ENCODE measurements at places on chromosomes 5 and 9.

DNA sequence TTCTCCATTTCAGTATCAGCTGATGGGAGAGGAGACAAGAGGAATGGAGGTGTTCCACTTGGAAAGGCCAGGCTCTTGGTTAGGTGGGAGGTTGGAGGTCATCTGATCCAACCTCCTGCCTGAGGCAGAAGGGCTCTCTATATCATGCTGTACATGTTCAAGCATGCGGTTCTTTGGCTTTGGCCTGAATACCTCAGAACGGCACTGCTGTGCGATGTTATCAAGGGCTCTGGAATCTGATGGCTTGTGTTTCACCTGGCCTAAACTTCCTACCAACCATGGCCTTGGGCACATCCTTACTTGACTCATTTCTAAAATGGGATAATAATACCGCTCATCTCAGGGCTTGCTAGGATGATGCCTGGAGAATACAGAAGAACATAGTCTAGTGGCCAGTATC is 90.1 kb upstream of the FAM169A start:
- DNase-seq = no peak

DNA sequence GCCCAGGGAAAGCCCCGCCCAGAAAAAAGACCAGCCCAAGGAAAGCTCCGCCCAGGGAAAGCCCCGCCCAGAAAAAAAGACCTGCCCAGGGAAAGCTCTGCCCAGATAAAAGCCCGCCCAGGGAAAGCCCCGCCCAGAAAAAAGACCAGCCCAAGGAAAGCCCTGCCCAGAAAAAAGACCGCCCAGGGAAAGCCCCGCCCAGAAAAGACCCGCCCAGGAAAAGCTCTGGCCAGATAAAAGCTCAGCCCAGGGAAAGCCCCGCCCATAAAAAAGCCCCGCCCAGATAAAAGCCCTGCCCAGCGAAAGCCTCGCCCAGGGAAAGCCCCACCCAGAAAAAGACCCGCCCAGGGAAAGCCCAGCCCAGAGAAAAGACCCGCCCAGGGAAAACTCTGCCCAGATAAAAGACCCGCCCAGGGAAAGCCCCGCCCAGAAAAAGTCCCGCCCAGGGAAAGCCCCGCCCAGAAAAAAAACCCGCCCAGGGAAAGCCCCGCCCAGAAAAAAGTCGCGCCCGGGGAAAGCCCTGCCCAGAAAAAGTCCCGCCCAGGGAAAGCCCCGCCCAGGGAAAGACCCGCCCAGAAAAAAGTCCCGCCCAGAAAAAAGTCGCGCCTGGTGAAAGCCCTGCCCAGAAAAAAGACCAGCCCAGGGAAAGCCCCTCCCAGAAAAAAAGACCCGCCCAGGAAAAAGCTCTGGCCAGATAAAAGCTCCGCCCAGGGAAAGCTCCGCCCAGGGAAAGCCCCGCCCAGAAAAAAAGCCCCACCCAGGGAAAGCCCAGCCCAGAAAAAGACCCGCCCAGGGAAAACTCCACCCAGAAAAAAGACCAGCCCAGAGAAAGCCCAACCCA is 11.9 kb downstream of the GRIN1 start:
- peak; percentile 49 for DNase-seq

GRCh38 chr5:7917130-7918123 is 48.5 kb downstream of the MTRR start:
- DNase-seq = no peak

DNA sequence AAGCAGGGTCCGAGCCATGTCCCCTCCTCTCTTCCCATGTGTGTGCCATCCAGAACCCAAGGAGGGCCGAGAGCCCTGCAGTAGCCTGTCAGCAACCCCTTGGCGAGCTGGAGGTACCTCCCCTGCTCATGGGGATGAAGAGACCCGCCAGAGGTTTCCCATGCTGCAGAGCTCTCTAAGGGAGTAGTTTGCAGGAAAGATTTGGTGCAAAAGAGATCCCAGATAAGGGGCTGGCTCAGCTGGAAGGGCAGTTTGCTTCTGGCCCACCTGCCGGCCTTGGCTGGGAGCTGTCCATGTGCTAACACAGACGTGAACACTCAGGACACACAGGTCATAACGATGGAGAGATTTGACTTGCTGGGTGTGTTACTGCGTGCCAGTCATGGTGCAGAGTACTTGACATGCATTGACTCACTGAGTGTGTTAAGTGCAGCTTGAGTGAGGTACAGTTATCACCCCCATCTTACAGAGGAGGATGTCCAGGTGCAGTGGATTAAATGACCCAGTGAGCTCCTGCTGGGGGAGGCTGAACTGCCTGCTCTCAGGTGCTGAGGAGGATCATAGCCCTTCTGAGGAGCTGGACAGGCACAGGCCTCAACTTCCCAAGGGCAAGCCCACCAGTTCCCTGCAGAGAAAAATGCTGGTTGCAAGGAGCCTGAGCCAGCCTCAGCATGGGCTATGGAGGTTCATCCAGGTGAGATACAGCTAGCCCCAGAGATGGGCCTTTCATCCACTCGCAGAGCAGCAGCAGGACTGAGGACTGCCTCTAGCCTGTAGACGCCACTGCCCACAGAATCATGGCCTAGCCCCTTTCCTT is 6.3 kb upstream of the SLC25A48 start:
- no peak for DNase-seq

DNA sequence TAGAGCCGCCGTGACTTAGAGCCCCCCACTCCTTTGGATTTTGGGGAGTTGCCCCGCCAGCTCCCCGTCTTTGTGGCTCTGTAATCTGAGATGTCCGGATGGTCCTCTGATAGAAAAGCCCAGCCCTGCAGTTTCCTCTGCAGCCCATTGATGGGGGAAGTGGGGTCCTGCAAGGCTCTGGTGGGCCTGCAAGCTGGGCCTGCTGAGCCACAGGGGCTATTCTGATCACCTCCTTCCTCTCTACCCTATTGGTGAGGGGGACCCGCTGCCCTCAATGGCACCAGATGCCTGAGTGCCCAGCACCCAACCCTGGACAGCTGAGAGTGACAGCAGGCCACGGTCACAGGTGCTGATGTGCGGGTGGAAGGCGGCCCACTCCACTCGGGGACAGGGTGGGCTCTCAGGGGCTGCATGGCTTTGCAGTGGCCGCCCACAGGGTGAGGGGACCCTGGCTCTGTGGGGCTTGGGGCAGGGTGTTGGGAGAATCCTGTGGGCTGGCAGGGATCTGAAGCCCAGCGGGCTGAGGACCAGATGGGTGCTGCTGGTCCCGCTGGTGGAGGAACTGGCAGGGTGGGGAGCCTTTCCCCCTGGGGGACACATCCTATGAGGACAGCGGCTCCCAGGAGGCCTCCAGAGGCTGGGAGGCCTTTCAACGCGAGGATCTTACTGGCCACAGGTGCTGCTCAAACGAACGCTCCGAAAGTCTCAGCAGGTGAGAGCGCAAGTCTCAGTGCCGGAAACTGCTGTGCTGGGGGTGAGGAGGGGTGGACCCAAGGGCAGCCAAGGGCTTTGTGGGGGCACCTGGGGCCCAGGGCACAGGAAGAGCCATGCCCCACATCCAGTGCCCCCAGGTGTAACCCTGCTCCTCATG is 30.0 kb upstream of the LPCAT1 start:
- no peak for DNase-seq

DNA sequence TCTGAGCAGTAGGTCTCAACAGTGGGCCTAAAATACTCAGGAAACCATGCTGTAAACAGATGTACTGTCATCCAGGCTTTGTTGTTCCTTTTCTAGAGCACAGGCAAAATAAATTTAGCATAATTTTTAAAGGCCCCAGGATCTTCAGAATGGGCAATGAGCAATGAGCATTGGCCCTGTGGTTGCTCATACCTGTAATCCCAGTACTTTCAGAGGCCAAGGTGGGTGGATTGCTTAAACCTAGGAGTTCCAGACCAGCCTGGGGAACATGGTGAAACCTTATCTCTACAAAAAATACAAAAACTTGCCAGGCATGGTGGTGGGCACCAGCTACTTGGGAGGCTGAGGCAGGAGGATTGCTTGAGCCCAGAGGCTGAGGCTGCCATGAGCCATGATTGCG is 13.5 kb upstream of the PCBD2 start:
- DNase-seq = no peak

DNA sequence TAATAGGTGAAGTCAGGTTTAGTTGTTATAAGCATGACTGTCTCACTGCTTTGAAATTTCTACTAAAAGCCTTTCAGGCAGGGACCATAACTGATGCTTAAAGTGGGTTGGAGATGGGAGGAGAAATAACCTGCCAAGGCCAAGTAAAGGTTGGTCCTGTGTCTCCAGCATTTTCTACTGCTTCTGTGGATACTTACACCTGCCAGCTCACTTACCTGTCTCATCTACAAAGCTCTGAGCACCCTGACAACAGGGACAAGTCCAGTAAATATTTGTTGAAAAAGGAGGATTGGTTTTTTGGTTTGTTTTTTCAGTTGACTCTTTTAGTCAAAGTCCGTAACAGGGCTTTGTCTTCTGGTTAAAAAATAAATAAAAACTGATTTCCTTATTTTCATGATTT is 38.6 kb downstream of the GRAMD2B start:
- DNase-seq = no peak

DNA sequence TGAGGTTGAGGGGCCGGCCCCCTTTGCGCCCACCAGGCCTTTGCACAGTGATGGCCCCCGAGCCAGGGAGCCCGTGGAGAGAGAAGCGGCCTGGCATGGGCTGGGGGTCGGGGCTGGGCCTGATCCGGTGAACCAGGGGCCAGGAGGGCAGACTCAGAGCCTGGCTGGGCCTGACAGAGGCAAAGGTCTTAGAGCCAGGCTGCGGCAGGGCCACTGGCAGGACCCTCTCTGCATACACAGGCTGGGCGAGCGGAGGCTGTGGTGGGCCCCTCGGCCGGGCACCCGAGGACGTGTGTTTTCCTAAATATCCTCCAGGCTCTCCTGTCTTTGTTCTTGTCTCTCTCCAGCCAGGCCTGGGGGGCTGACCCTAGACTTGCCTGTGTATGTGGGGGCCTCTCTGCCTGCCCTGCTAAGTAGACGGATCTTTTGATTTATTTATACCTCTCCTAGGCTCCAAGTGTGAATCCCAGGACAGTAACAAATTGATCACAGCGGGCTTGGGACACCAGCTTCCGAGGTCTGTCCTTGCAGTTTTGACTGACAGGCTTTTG is 933 bp downstream of the NEK6 start:
- DNase-seq = peak; percentile 13

DNA sequence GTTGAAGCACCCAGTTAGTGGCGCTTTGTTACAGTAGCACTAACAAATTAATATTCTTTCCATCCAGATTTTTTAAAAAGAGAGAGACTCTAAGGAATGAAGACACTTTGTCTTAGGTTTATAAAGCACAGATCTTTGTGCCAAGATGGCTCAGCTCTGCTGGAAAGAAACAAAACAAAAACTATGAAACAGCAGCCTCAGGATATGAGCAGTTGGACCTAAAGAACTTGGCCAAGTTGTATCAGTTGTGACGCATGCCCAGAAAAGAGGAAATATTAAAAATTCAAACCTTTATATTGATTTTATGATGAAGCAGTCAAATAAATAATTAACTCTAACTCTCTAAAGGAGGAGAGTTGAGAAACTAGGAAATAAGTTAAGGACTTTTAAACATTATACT is 427.2 kb downstream of the SPOCK1 start:
- DNase-seq = no peak

GRCh38 chr5:143685246-143685815 is 126.6 kb upstream of the HMHB1 start:
- DNase-seq = no peak

- DNase-seq = no peak
Measured at GRCh38 chr5:156497804-156498208, 170.8 kb downstream of the SGCD start.

DNA sequence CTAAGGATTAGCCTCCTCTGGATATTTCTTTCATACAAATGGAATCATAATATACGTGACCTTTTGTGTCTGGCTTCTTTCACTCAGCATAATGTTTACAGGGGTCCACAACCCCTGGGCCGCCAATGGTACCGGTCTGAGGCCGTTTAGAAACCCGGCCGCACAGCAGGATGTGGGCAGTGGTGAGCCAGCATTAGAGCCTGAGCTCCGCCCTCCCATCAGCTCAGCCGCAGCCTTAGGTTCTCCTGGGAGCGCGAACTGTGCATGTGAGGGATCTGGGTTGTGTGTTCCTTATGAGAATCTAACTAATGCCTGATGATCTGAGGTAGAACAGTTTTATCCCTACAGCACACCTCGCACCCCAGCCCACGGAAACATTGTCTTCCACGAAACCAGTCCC is 229.7 kb downstream of the ICE1 start:
- no peak for DNase-seq

GRCh38 chr5:25858019-25858418 is 1180.4 kb downstream of the CDH9 start:
- no peak for DNase-seq

DNA sequence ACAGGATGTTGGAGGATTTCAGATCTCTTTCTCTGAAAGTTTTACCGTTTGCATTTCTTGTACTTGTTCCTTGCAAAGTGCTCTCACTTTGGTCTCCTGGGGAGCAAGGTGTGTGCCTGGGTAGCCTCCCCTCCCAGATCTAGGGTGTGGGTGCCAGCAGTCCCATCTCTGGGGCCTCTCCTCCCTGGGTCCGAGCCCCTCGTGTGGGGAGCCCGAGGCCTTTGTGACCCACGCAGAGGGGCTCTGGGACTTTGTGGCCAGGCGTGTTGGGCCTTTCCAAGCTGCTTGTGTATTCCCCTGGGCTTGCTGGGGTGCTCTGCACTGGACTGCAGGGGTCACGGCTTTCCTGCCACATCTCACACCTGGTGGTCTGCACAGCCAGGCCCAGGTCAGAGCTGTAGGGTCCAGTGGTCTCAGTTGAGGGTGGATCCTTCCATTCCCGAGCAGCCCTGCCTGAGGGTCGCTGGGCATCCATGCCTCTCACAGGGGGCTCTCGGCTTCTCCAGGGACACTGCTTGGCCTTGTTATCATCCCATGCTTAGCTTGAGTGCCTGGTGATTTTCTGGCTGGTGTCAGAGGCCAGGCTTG is 96.3 kb downstream of the CACNA1B start:
- DNase-seq = no peak

- no peak for DNase-seq
Measured at GRCh38 chr5:9932770-9933169, 302.6 kb upstream of the TAS2R1 start.

GRCh38 chr9:27261517-27262211 is 35.3 kb downstream of the EQTN start:
- DNase-seq = no peak

GRCh38 chr5:6395621-6396020 is 17.3 kb upstream of the MED10 start:
- no peak for DNase-seq

GRCh38 chr5:26582350-26583045 is 455.9 kb downstream of the CDH9 start:
- no peak for DNase-seq

GRCh38 chr5:18299166-18299565 is 664.9 kb downstream of the TAF11L14 start:
- no peak for DNase-seq

DNA sequence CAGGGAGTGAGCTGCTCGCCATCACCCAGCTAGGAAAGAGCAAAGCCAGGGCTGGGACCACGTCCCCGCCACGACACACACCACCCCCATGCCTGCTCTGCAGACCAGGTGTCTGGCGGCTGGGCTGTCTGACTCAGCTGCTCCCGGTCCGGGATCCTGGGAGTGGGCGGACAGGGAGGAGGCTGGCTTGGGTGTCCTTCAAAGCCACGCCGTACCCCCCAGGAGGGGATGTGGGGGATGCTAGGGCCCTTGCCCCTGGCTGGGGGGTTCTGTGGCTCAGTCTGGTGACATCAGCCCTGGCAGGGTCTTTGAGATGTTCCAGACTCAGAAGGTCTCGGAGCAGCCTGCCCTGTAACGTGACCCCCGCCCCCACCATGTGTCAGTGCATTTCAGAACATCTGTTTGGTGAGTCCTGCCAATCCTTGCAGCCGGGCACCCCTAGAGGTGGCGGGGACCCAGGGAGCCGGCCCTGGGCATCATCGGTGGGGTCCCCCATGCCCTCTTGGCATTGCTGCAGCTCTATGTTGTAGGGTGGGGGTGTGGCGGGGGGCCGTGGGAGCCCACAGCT is 62.3 kb downstream of the HMCN2 start:
- no peak for DNase-seq

All from stimulated activated CD4-positive, alpha-beta T cell treated with anti-CD3 and anti-CD28 coated beads, Interleukin-4, amount 100 ng/mL, for 1 hour (primary cell).